ENCODE measurements at places on chromosomes 16 and 17.

DNA sequence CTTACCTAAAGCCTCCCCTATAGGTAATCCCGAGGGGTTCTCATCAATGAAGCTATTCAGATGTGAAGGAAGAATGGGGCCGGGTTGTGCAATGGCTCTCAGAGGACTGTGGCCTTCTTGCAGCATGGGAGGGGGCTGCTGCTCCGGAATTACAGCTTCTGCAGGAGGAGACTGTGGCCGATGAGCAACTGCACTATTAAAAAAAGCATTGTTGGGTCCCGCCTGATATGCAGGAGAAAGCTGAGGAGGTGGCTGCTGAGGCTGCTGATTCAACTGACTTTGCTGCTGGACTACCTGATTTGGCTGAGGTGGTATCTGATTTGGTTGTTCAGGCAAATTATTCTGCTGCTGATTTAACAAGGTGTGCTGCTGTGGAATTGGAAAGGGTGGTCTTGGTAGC, 64.8 kb downstream of the CACNG1 start:
- no peak for DNase-seq

GRCh38 chr16:55002419-55002818, 71.8 kb downstream of the IRX5 start:
- no peak for DNase-seq

DNA sequence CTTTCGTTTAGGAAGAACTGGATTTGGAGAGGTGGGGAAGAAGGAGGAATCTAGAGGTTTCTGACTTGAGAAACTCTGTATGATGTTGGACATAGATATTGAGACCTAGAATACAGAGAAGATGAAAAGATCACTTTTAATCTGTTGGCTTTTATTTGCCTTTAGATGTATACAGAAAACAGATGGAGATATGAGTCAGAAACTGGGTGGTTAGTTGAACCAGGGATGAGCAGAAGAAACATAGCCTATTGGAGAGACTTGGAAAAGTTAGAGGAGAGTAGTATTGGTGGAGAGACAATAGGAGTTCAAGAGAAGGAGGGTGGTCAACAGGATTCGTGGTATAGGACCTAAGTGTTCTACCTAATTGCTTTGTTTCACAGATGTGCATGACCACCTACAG, 5.1 kb downstream of the PHAF1 start:
- no peak for DNase-seq

GRCh38 chr16:30585022-30585399, 486 bp downstream of the ZNF785 start:
- no peak for DNase-seq

- no peak for DNase-seq
Observed at GRCh38 chr17:18064053-18064452, 23.7 kb upstream of the DRG2 start.

DNA sequence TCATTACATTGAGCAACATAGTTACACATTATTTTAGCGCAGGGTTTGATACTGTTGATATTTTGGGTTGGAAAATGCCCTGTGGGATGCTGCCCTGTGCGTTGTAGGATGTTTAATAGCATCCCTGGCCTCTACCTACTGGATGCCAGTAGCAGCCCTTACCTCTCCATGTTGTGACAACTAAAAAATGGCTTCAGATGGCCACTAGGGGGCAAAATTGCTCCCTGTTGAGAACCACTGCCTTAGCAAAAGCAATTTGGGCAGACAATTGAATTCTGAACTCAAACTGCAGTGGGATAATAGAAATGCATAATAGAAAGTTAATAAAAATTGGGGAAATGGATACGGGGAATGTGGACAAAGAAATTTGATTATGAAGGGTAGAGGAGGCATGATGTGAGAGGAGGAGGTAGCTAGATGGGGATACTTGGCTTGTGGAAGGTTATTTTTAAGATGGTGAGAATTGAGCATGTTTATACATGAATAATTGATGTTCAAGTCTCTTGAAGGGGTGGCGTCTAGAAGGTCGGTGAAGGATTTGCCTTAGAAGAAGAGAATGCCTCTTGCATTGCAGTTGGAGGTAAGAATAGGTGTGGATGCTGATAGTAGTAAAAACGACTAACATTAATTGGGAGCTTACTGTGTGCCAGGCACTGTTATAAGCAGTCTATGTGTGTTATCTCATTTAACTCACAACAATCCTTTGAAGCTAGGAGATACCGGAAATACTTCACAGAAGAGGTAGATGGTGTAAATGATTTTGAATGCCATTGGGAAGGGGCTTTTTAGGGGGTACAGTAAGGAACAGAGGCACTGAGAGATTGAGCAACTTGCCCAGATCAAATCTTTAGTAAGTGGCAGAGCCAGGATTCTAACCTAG, 19.0 kb downstream of the HEATR9 start:
- peak; percentile 2 for DNase-seq

DNA sequence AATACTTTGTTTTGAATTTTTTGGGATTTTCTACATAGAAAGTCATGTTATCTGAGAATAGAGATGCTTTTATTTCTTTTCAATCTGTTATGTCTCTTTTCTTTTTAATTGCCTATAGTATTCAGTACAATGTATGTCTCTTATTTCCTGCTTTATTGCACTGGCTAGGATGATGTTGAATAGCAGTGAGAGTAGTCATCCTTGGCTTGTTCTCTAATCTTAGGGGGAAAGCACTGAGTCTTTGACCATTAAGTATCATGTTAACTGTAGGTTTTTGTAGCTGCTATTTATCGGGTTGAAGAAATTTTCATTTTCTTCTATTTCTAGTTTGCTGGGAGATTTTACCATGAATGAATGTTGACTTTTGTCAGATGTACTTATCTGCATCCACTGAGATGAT, 10.0 kb upstream of the ABCA3 start:
- no peak for DNase-seq

- DNase-seq, result no peak
Observed at GRCh38 chr16:80743772-80744171, 60.6 kb downstream of the CDYL2 start.

DNA sequence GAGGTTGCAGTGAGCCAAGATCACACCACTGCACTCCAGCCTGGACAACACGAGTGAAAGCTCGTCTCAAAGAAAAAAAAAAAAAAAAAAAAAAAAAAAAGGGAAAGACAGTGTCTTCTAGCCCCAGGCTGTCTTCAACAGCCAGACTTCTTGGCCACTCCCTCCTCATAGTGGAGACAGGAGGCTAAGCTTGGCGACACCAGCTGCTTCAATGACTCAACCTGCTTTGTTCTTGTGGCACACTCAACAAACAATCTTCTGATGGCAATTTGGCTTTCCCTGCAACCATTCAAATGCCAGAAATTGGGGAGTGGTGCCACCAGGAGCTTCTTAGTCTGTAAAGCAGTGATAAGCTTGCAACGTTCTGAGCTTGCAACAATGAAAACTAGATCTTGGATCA, 290.4 kb upstream of the DYNLRB2 start:
- DNase-seq, result no peak

DNA sequence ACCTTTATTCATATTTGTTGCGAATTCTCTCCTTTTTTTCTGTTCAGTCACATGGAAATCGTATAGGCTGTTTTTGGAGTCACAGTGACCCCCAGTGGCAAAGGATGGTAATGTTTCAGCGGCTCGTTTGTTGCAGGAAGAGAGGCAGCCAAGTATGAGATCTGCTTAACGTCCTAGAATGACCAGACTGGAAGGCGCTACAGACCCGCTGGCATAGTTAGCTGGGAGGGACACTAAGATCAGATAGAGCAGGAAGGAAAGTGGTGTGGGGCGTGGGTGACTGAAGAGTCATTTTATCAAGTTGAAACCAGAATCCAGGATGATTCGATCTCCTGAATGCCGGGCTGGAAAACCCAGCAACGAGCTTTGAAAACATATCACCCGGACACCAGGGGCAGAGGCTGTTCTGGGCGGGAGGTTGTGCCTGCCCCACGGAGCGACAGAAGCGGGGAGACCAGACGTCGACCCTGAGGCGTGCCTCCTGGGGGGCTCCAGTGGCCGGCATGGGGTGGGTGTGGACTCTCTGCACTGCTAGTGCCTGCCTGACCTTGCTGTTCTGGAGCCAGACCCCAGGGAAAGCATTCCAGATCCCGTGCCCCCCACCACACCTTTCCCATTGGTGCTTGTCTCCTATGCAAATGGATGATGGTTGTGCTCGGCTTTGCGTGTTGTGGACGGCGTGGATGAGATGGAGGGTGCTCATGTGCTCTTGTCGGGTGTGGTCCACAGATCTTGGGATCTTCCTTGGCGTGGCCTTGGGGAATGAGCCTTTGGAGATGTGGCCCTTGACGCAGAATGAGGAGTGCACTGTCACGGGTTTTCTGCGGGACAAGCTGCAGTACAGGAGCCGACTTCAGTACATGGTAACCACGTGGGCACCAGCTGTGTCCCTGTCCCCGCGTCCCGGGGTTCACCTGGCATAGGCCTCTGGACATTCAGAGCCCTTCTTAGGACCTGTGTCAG, 7.7 kb downstream of the IL34 start:
- DNase-seq, result peak; percentile 66

DNA sequence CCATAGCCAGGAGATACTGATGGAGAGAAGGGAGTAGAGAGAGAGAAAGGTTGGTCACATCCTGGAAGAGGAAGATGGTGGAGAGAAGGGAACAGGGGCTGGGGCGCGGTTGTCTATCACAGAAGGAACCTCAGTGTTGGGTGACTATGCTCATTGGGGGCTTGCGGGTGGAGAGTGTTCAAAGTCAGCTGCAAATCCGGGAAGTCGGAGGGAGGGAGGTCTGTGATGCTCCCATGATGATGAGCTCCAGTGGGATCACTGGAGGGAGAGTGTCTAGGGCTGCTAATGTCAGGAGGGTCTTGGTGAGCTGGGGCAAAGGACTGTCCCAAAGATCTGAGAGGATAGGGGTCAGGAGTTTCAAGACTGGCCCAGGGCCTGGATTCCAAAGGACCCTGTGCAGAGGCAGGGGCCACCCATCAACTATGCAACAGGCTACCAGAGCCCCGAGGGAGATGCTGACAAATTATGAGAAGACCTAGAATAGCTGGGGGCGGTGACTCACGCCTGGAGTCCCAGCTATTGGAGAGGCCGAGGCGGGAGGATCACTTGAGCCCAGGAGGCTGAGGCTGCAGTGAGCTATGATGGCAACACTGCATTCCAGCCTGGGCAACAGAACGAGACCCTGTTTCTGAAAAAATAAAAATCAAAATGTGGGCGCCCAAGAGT, 2.6 kb downstream of the SPDYE4 start:
- DNase-seq, result no peak

- DNase-seq, result no peak
Observed at GRCh38 chr17:34242587-34243363, 12.3 kb upstream of the CCL2 start.

GRCh38 chr16:51228097-51228659, 77.1 kb upstream of the SALL1 start:
- no peak for DNase-seq

DNA sequence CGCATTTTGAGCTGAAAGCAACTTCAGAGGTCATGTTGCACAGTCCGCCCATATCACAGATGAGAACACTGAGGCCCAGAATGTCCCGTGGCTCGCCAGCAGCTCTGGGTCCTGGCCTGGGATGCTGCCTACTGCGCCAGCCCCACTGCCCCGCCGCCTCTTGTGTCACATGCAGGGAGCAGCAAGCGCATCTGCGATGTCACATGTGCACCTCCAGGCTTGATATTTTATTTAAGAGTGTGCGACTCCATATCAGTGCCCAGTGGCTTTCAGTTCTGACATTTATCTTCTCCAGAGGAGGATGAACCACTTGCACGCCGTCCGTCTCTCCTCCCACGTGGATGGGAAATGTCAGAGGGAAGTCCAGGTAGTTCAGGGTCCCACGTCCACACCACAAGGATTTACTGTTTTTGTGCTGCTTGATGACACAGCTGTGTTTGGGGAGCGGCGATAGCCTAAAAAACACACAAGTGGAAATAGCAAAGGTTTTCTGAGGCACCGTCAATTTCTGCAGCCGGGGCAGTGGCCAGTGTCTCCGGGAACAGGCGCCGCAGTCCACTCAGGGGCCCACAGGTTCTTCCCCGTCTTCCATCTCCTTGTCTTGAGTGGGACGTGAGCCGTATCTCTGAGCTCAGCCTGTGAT, 7.0 kb upstream of the RBFOX3 start:
- DNase-seq, result no peak

- DNase-seq, result no peak
Observed at GRCh38 chr17:56358651-56359050, 205.4 kb downstream of the ANKFN1 start.

- no peak for DNase-seq
Observed at GRCh38 chr16:14424595-14424994, 205.5 kb downstream of the PARN start.

- no peak for DNase-seq
Observed at GRCh38 chr16:71515026-71515425, 11.2 kb upstream of the CHST4 start.

- no peak for DNase-seq
Observed at GRCh38 chr16:12096828-12097522, 120.4 kb downstream of the SNX29 start.

DNA sequence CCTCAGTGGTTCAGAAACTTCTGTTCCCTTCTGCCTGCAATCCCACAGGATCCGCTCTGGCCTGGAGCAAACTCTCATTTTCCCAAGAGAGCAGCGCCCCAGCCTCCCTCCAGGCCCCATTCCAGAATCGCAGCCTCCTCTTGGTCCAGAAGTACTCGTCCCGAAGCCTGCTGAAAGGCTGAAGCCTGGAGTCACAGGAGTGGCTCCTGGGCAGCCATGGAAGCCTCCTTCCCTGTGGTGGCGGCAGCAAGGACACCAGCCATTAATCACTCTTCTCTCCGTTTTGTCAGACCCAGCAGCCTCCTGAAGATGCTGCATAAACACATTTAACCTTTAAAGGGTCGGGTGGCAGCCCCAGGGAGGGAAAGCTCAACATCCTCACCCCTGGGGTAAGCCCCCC, 66.9 kb upstream of the TNRC6C start:
- no peak for DNase-seq

DNA sequence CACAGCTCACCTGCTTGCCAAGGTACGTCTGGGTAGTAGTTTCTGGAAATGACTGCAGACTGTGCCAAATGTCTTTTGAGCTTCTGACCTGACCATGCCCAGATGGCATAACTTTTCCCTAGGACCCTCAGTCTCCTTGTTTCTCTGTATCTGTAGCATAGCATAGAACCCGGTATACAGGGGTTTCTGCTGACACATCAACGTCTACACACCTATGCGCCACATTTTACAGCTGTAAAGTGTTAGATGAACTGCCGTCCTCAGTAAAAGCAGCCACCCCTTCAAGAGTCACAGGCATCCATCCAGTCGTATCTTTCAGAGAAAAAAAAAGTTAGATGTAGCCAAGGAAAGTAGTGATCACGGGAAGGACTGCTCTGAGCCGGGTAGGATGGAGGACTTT, 17.4 kb downstream of the KCTD2 start:
- no peak for DNase-seq

DNA sequence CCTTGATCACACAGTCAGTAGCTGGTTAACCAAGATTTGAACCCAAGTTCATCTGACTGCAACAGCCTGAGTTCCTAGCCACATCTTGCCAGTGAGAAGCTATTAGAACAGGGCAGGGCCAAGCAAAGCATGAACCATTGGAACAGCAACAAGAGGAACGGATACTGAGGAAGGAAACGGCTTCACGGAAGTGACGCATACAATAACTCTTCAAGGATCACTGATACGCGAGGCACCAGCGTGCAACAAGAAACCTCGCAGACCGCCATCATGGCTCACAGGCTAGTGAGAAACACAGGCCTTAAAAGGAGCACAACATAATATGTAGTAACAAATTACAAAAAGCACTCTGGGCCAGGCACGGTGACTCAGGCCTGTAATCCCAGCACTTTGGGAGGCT, 114.9 kb downstream of the CDYL2 start:
- no peak for DNase-seq

All from NCI-H524 treated with DMSO at 0.1 percent for 48 hours (cell line).